T-helper 9 cell (primary cell): ENCODE measurements at places on chromosomes 16 and 17.

DNA sequence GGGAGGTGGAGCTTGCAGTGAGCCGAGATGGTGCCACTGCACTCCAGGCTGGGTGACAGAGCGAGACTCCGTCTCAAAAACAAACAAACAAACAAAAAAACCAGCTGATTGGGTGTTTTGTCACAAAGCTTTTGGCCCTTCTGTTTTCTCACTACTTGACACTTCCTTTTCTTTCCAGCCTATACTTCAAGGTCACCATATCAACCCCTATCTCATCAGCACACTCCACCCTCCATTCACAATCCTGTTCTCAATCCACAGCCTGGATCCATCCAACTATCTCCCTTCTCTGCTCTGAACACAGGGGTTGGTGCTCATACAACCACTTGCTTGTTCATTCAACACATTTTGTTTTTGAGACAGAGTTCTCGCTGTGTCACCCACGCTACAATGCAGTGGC lies 6.6 kb upstream of the MED11 start:
- DNase-seq, result no peak

GRCh38 chr17:28402224-28402630 lies 3.8 kb downstream of the SLC46A1 start:
- DNase-seq, result no peak

DNA sequence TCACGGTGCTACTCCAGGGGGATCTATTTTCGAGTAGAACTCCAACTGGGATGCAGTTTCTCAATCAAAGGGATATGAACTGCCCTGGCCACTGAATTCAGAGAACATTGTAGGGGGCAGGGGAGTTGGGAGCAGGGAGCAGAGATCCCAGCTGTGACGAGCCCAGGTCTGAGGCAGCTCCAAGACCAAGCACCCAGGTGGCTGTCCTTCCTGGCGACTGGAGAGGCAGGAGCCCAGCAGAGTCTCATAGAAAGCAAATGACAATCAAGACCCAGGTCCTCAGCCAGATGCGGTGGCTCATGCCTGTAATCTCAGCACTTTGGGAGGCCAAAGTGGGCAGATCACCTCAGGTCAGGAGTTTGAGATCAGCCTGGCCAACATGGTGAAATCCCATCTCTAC lies 60.1 kb downstream of the TK2 start:
- no peak for DNase-seq

DNA sequence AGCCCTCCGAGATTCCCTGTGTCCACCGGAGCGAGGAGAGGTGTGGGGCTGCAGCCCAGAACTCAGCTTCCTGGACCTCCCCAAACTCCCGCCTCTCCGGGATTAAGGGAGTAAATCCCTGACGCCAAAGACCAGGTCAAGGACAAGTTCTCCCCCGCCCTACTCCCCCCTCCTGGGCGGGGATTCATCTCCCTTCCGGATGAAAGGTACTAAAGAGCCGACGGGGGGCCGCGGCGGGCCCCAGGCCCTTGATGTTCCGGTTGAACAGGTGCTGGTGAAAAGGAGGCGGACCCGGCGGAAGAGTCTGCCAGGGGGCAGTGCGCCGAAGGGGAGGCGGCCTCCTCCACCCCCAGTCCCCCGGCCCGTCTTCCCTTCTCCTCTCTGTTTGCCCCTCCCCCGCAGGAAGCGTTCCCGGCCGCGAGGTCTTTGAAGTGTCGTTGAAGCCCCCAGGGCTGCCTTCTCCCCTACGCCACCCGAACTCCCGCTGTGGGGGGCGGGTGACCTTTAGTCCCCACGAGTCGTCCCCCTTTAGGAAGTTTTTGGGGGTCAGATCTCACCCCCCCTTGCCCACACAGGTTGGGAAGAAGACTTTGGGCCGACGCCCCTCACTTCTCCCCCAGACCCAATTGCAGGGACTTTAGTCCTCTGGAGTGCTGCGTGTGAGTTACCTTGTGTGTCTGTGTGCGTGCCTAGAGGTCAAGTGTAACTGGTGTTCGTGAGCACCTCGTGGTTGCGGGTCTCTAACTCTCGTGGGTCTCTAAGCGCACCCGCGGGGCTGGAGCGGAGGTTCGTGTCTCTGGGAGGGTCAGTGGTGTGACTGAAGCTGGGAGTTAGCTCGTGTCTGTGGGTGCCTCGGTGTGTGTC lies 1.1 kb upstream of the MLLT6 start:
- DNase-seq, result peak; percentile 59

DNA sequence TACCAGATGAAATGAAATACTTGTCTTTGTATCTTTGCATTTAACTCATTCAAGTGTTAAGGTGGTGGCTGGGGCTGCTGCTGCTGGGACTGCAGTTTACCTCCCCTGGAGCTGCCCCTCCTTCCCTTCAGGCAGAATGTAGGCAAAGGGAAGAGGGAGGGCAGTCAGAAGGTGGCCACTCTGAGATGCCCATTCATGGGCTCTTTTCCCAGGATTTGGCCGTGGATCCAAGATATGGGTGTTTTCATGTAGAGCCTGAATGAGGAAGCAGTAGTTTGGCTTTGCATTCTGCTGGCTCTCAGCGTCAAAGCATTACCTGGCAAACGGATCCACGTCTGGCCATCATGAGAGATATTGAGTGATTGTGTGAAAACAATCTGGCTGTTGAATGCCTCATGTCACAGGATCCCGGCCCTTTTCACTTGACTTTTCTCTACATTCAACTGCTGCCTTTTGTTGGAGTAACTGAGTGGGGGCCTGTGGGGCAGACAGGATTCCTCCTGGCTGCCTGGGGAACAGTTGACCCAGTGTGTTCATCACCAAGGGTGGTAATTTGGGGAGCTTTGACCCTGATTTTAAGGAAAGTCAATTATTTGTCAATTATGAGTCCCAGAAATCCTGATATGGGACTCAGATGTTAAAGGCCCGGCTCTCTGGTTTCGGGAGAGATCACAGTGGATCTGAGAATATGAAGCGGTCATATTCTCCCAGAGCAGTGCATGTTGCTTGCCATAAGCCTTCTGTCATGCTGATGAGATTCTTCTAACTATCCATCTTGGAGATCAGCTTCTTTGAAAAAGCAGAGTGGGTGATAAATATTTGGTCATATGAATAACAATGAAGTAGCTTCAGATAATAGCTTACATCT lies 236.8 kb downstream of the IRX3 start:
- no peak for DNase-seq

DNA sequence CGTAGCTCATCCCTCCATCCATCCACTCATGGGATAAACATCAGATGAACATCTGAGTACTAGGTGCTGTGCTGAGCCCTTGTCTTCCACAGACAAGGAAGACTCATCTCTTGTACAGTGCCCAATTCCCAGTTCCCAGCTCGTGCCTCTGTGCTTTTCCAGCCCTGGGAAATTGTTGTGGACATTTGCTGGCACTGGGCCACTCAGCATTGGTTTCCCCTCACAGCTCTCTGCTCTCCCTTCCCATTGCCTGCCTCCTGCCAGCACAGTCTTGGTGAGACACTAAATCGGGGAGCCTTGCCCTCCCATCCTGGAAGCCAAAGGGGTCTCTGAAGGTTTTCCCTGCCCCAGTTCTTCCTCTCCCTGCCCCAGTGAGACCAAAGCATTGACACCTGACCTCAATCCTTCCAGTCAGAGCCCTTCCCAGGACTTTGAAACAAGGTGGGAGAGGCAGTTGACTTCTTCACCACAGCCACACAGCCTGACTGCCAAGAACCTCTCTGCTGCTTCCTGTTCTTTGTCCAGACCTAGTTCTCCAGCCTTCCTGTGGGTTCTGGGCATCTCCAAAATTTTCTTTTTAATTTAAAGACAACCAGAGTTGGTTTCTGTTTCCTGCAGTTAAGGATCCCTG lies 50.2 kb downstream of the WSB1 start:
- no peak for DNase-seq

GRCh38 chr16:1102921-1103635 lies 7.0 kb upstream of the C1QTNF8 start:
- peak; percentile 73 for DNase-seq

DNA sequence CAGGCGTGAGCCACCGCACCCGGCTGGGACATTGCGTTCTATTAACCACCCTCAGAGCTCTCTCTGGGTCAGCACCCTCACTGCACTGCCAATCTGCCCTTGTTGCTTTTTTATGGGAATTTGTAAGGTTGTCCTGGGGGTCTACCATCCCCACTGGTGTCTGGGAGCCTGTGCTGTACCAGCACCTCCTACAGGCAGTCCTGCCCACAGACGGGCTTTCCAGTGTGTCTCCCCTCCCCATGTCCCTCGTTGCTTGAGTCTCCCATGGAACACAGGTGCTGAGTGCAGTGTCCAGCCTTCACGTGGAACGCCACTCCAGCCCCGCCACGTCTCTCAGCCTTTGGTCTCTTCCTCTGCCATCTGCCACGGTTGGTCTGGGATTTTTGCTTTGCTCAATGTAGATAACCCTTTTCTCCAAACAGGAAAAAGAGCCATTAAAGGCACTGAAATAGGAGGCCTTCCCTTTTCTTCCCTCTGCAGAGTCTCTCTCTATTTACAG lies 68.0 kb upstream of the CBX4 start:
- DNase-seq, result no peak

DNA sequence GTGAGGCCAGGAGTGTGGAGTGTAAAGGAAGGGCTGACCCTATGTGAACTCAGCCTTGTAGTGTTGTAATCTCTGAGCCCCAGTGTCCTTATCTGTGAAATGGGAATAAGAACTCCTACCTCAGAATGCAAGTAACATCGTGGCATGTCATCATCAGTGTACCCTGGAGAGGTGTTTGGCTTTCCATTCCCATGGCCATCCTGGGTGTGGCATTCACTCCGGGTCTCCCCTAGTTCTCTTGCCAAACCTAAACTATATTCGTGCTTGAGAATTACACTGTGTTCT lies 1.9 kb downstream of the NXPH3 start:
- no peak for DNase-seq

DNA sequence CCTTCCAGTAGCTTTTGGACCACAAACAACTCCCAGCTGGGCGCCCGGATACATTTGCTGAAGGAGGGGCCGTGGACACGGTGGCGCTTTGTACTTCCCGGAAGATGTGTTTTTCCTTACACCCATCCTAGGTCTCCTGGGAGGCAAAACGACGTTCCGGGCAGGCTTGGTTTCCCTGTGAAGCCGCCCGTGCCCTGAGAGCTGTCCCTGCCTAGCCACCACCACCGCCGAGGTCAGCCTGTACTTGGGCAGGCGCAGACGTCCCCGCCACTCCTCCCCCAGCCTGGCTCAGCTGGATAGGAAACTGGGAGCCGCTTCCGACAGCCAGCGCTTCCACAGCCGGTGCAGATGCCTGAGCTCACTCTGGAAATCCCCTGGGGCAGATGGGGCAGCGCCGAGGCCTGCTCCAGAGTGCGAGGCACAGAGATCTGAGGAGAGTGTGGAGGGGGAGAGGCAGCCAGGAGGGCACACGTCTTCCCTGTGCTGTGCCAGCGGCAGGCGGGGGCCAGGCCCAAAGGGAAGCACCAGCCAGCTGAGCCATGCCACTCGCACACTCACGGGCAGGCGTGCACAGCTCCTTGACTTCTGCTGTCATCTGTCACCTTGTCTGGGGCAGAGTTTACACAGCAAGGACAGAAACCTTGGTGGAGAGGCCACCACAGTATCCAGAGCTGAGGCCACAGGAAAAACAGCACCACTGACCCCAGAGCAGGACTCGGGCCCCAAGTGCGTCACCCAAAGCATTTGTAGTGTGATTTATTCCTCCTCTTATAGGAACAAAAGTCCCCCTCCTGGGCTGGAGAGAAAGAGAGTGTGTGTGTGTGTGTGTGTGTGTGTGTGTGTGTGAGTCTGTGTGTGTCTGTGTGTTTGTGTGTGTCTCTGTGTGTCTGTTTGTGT lies 3.0 kb downstream of the RHBDF2 start:
- DNase-seq, result no peak

- peak; percentile 3 for DNase-seq
Measured at GRCh38 chr17:35088356-35088880, 24.9 kb upstream of the RFFL start.

- DNase-seq, result no peak
Measured at GRCh38 chr17:47792979-47793378, 28.6 kb downstream of the OSBPL7 start.

GRCh38 chr16:86669937-86670749 lies 91.8 kb downstream of the FOXL1 start:
- DNase-seq, result no peak

GRCh38 chr16:29674188-29674587 lies 4.8 kb upstream of the QPRT start:
- no peak for DNase-seq

DNA sequence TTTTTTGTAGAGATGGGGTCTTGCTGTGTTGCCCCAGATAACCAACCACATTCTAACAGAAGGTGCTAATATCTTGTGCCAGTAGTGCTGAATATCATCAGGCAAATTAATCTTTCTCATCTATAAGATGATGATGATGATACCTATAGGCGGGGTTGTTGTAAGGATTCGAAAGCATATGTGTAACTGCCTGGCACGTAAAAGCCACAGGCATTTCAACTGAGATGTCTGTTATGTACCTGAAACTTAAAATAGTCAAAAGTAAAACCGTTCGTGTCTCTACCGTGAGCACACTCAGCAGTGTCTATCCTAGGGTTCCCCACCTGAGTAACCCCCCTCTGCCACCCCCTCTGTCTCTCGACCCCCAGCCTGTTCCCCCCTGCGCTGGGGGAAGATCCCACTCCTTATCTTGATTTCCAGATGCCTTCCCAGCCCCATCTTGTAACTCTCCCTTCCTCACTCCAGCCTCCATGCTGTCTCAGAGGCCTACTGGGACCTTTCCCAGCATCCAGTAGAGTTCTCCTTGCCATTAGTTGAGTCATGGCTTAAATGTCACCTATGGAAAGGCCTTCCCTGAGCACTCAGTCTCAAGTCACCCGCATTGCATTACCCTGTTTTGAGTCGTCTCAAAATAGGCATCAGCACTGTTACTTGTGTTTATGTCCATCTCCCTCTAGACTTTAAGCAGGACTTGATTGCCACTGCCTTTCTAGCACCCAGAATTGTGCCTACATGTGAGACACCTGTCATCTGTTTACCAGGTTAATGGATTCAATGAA lies 34.1 kb downstream of the CDRT15 start:
- no peak for DNase-seq

DNA sequence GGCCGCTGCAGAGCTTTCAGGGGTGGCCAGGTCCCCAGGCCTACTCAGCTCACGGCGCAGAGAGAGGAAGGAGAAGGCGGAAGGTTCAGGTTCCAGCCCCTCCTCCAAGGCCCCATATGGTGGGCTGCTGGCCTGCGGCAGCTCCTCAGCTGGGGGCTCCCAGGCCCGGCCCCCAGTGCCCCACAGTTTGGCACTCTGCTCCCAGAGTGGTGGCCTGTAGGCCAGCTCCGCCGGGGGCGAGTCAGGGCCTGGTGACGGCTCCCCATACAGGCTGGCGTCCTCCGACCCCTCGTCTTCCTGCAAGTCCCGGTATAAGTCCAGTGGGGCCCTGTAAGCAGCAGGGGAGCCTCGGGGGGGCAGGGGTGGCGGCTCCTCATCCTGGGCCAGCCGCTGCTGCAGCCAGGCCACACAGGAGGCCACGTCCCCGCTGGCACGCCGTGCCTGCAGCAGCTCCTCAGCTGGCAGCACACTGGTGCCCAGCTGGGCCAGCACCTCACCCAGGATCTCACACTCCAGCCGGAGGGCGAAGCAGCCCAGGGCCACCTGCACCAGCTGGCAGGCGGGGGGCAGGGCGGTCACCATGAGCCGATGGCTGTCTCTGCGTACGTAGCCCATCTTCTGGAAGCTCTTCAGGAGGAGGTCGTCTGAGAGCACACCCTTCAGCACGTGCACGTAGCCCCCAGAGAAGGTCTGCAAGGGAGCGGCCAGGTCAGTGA lies 3.7 kb downstream of the SPATA2L start:
- DNase-seq, result no peak
